ENCODE measurements at places on chromosomes 2 and 18. TPM values are rescaled to one million over a fixed set of nuclear protein-coding genes. Genes with fewer than 3 reads are reported as not detected.

Gene FABP1
- total RNA-seq: 0.32 TPM

DNA sequence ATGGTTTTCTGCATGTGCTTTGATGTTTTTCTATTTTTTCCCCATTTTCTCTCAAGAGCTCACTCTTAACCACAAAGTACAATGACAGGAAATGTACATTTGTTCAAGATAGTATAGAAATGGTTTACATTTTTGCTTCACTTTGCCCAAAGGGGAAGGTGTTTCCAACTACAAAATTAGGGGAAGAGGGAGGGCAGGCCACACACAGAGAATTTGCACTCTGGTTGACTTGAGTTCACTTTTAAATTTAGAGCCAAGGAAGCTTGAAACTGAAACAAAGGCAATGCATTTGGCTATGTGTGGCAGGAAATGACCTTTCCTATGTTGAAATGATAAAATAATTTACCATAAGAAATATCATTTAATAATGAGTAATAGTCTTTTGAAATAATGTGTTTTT is 19.1 kb upstream of the VIT start:
- DNase-seq: no peak

DNA sequence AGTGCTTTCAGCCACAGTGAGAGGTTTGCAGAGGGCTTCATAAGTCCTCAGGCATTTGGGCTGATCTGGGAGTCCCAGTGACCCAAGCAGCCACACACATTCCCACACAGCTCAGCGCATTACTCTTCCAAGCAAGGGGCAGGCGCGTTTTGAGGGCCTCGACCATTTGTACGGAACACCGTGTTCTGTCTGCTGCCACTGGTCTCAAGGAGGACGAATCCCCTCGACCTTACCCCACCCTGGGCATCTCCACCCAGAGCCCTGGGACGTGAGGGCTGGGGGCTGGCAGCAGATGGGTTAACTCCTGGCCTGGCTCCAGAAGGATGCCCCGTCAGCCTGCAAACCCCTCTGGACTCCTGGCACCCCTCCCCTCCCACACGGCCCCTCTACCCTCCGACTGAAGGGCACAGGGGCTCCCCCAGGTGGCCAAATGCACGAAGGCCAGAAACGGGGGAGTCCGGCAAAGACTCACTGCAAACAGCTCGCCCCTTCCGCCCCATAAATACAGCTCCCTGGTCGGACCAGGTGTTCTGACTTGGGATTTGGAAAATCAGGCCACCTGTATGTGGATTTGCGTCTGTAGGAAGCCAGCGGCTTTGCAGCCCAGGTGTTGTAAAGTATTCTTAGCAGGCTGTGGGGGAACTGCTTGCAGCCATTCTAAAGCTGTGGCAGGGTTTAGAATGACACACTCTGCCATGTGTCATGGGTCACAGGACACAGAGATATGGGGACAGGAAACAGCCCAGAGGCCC is 33.6 kb upstream of the PTMA start:
- DNase-seq: peak; percentile 83

DNA sequence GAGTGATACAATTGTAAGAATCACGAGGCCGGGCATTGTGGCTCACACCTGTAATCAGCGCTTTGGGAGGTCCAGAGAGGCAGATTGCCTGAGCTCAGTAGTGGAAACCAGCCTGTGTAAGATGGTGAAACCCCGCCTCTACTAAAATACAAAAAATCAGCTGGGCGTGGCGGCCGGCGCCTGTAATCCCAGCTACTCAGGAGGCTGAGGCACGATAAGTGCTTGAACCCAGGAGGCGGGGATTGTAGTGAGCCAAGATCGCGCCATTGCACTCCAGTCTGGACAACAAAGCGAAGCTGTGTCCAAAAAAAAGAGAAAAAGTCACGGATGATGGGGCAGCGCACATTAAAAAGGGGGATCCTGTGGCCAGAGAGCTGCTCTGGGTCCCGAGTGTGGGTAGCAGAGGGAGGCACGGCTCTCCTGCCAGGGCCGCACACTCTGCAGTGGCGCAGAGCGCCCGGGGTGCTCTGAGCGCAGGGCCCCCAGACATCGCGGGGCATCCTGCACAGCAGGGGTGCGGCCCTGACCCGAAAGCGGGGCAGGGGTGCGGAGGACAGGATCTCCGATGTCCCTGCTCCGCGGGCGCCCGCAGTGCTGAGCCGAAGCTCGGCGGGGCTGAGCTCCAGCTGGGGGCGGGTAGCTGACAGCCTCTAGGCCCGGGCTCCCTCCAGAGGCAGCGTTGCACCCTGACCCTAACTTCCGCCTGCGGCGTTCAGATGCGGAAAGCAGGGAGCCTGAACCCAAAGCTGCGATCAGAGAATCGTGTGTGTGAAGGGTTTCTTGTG is 30.4 kb upstream of the RAB6D start:
- DNase-seq: no peak

DNA sequence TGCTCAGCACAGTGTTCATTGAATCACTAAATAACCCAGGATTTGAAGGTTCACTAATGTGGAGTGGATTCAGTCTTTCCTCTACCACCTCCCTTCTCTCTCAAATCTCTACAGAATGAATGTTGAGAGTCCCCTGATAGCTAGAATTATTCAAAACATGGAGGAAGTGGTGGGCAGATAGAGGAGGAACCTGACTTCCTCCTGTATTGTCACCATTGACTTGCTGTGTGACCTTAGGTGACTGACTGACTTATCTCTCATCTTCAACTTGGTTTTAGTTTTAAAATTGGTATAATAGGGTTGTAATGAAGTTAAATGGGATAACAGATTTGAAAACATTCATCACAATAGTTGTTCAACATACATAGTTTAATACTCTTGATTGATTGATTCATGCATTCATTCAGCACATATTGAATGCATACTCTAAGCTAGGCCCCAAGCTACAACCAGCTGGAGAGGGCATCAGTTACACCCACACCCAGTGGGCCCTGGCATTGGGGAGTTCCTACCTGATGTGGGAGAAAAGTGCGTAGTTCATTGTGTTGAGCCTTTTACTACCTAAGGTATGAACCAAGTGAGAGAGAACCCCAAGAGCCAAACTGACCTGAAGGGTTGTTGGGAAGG is 96.0 kb downstream of the WDR7 start:
- DNase-seq: no peak

GRCh38 chr2:161131074-161131680 is 29.1 kb upstream of the TANK start:
- no peak for DNase-seq

DNA sequence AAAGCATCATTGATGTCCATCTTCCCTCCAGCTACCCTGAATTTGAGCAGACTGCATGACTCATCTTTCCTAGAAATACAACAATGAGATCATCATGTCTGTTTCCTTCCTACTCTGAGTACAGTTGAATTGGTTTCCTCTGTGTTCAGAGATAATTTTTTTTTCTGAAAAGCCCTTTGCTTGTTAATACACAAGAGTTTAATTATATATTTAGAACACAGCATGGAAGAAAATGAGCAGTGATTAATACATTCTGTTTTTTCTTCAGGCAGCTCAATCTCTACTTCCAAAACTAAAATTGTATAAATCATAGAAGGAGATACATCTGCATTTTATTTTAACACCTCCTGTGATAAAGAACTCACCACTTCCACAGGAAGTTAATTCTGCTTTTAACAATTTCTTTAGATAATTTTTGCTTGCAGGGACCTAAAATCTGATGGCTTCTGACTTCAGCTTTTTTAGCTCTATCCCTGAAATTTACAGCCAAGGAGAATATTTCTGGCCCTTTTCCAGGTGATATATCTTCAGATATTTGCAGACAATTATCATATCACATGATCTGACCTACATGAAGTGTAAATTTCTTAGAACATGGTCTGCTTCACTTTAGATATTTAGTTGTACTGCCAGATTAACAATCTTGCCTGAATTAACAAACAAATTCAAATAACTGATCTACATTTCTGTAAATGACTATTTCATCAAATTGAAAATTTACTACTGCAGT is 249.0 kb downstream of the TRIB2 start:
- DNase-seq: peak; percentile 79

GRCh38 chr2:201980389-201980821 is 53.2 kb upstream of the FZD7 start:
- DNase-seq: no peak
